ENCODE measurements at places on chromosomes 4 and X. TPM values are rescaled to one million over a fixed set of nuclear protein-coding genes. Genes with fewer than 3 reads are reported as not detected.

DNA sequence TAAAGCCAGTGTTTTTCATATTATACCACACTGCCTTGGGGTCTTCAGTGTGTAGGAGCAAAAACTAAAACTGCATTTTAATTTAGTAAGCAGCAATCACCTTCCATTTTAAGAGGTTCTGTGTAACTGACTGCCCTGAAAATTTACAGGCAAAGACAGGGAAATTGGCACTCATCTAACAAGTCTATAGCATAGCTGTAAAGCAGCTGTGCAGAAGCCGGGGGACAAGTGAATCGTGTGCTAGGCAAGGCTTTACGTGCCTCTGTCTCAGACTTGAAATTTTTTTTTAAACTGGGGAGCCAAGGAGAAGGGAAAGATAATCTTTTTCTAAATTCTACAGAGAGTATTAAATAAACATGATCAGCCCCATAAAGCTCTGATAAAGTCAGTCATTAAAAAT is 39.7 kb downstream of the TSPAN5 start:
- no peak for DNase-seq
- no peak overlapping the region for H3K27ac ChIP-seq
- no peak overlapping the region for H3K4me3 ChIP-seq
- no peaks in the 10 kb centered on the region for H3K36me3 ChIP-seq

DNA sequence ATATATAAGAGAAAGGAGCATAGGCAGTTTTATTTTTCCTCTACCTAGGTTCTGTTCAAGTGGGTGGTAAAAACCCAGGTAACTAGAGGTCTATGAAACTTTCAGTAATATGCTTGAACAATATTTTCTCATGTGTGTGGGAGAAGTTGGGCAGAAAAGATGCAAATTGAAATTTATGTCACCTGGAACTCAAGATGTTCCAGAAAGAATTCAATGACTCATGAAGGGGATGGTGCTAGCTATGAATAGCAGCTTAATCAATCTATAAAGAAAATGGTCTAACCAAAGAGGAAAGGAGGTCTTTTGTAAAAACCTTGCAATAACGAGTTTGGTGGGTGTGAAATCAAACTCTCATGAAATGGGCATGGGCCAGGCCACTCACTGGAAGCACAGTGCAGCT is 263.8 kb downstream of the INPP4B start:
- no peak overlapping the region for H3K4me3 ChIP-seq
- H3K27ac ChIP-seq, result no peak overlapping the region
- H3K27me3 ChIP-seq, result no peaks in the 10 kb centered on the region
- no peak for DNase-seq
- H3K36me3 ChIP-seq, result no peaks in the 10 kb centered on the region

DNA sequence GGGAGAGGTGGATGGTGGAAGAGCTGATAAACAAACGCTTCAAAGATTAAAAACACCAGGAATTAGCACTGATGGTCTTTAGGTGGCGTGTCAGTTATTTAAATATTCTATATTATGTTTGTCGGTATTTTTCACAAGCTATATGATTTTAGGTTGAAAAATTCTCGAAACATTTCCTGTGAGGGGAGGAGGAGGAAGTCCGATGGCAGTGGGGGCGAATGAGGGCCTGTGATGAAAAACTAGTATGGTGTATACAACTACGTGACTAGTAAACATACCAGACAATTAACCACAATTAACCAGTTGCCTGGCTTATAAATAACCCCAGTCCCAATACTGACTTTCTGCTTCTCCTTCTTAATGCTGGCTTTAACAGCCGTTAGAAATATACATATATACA is 595 bp upstream of the NAP1L2 start:
- no peak overlapping the region for H3K4me3 ChIP-seq
- peaks cover 2% of the 10 kb centered on the region for H3K27me3 ChIP-seq
- H3K27ac ChIP-seq, result no peak overlapping the region
- DNase-seq, result no peak

- H3K36me3 ChIP-seq, result no peaks in the 10 kb centered on the region
- no peak for DNase-seq
Observed at GRCh38 chrX:94435799-94436198, 761.8 kb downstream of the FAM133A start.

- H3K4me1 ChIP-seq, result no peaks in the 10 kb centered on the region
- no peaks in the 10 kb centered on the region for H3K27me3 ChIP-seq
- no peaks in the 10 kb centered on the region for H3K36me3 ChIP-seq
Observed at GRCh38 chr4:144754562-144755410, 108.8 kb downstream of the HHIP start.

DNA sequence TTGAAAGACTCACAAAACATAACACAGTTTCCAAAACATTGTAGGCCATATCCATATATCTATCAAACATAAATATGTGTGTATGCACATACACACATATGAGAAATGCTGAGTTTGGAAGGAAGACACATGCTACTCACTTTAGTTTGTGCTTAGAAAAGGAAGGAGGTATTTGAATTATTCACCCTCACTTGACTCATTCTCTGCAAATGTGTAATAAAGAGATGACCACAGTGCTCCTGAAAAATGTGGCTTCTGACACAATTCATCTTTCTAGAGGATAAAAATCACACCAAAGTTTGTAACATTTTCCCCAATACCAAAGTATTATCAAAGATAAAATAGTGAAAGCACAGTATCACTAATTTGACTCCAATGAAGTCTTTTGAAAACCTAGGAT is 950.1 kb downstream of the FAT4 start:
- no peaks in the 10 kb centered on the region for H3K4me1 ChIP-seq
- no peaks in the 10 kb centered on the region for H3K27me3 ChIP-seq
- DNase-seq, result no peak
- no peak overlapping the region for H3K27ac ChIP-seq
- H3K36me3 ChIP-seq, result no peaks in the 10 kb centered on the region

- H3K36me3 ChIP-seq, result no peaks in the 10 kb centered on the region
- H3K27me3 ChIP-seq, result no peaks in the 10 kb centered on the region
- no peaks in the 10 kb centered on the region for H3K4me1 ChIP-seq
- no peak overlapping the region for H3K27ac ChIP-seq
- no peak overlapping the region for H3K4me3 ChIP-seq
Observed at GRCh38 chrX:77918568-77918967, 8.1 kb downstream of the ATP7A start.

- no peaks in the 10 kb centered on the region for H3K4me1 ChIP-seq
- H3K27me3 ChIP-seq, result no peaks in the 10 kb centered on the region
- no peak for DNase-seq
- H3K4me3 ChIP-seq, result no peak overlapping the region
- H3K36me3 ChIP-seq, result no peaks in the 10 kb centered on the region
- no peak overlapping the region for H3K27ac ChIP-seq
Observed at GRCh38 chr4:156247470-156247869, 293.8 kb upstream of the CTSO start.

DNA sequence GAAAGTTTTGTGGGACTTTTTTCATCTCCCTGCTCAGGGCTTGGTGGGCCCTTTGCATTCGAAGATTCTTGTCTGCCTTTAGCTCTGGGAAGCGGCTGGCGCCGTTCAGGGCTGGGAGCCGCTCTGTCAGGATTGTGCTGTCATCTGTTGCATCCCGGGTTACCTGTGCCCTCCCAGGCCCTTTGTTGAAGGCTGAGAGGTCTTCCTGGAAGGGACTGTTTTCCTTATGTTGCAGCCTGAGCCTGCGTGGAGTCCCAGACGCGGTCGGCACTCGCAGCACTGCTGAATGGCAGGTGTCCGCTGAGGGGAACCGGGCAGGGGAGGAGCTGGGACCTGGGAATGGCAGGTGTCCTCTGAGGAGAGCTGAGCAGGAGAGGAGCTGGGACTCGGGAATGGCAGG is 15.9 kb downstream of the RGS12 start:
- no peak for DNase-seq
- H3K27ac ChIP-seq, result no peak overlapping the region
- H3K36me3 ChIP-seq, result no peaks in the 10 kb centered on the region

DNA sequence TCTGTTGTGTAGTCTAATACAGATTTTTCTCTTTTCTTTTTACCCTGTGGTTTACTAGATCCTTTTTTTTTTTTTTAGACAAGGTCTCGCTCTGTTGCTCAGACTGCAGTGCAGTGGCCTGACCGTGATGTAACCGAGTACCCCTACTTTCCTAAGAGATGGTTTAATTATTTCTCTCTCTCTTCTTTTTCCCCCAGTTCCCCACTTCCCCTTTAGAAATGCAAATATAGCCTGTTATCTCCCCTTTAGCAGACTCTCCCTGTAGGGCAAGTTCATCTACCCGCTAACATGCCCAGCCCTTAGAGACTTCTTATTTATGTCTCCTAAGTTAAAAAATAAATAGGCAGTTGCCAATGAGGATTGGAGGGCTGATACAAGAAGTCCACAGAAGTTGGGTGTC is 4.5 kb downstream of the SNX25 start:
- H3K4me3 ChIP-seq, result no peak overlapping the region
- no peaks in the 10 kb centered on the region for H3K27me3 ChIP-seq
- no peak for DNase-seq
- H3K4me1 ChIP-seq, result peaks cover 14% of the 10 kb centered on the region
- H3K36me3 ChIP-seq, result no peaks in the 10 kb centered on the region
- H3K27ac ChIP-seq, result no peak overlapping the region

DNA sequence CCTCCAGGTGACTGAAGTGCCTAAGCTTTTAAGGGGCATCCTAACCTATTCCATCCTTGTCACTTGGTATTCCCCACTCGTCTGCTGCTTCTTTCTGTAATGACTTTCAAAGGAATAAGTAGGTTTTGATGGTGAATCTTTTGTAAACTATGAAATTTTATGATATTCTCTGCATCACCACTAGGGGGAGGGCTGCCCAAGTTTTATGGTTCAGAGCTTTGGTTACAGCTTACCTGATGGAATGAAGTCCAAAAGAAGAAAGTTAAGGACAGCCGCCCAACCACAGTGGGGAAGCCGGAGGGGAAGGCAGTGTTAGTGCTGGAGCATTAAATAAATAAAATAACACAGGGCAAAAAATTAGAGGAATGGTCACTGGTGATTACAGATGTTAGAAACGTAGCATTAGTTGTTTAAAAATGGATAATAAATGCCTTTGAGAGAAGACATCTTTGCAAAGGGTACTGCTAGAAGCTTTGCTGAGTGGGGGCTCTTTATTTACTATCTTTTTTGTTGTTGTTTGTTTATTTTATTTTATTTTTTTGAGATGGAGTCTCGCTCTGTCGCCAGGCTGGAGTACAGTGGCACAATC is 204.9 kb downstream of the GBA3 start:
- H3K36me3 ChIP-seq, result no peaks in the 10 kb centered on the region
- H3K4me3 ChIP-seq, result no peak overlapping the region
- no peaks in the 10 kb centered on the region for H3K4me1 ChIP-seq
- DNase-seq, result peak; percentile 40
- no peaks in the 10 kb centered on the region for H3K27me3 ChIP-seq

GRCh38 chr4:143254491-143255226 is 69.9 kb downstream of the USP38 start:
- no peak overlapping the region for H3K4me3 ChIP-seq
- no peaks in the 10 kb centered on the region for H3K4me1 ChIP-seq
- no peak for DNase-seq
- no peaks in the 10 kb centered on the region for H3K27me3 ChIP-seq
- no peak overlapping the region for H3K27ac ChIP-seq
- H3K36me3 ChIP-seq, result no peaks in the 10 kb centered on the region

Gene CNGA1
- total RNA-seq, result 28.0 TPM

Gene RTL3
- not detected for total RNA-seq

Gene CLCN5
- total RNA-seq, result 56.1 TPM

Gene FAM149A
- total RNA-seq, result 27.1 TPM

Gene FAM114A1
- 108 TPM for total RNA-seq

Gene NLGN4X
- total RNA-seq, result 0.33 TPM
